ENCODE measurements at places on chromosomes 5 and 9. TPM values are rescaled to one million over a fixed set of nuclear protein-coding genes. Genes with fewer than 3 reads are reported as not detected.

DNA sequence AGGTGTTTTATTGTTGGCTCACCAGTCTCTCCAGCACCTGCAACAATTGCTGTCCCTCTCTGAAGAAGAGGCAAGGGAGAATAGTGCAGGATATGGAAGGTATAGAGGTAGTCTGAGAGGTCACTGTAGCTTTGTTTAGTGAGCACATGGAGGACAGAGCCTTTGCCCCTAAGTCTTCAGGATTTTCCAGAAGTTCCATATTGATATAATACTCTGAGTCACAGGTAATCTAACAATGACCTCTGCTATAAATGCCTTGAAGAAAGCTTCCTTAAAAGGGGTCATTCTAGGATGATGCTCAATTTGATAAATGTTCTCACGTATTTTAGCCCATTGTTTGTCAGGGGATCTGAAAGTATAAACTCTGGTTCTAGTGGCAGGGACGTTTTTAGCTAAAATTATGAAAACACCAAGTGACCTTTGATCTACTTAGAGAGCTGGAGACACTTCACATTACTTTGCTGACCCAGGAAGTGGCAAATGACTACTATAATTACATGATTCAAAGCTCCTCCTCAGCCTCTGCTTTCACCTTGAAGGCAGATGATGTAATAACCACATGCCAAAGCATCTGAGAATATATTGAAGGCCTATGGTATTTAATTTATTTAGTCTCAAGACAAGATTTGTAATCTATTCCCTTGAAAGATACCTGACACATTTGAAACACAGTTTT, 366.9 kb upstream of the NUDT12 start:
- no peaks in the 10 kb centered on the region for H3K36me3 ChIP-seq
- no peaks in the 10 kb centered on the region for H3K27me3 ChIP-seq
- H3K4me3 ChIP-seq: no peak overlapping the region
- DNase-seq: no peak
- no peak overlapping the region for H3K27ac ChIP-seq

GRCh38 chr5:138508958-138509357, 34.1 kb downstream of the ETF1 start:
- no peak overlapping the region for H3K4me3 ChIP-seq
- H3K27ac ChIP-seq: no peak overlapping the region
- H3K4me1 ChIP-seq: no peaks in the 10 kb centered on the region
- H3K27me3 ChIP-seq: no peaks in the 10 kb centered on the region

- H3K36me3 ChIP-seq: no peaks in the 10 kb centered on the region
- no peak overlapping the region for H3K27ac ChIP-seq
- no peaks in the 10 kb centered on the region for H3K27me3 ChIP-seq
- peaks cover 39% of the 10 kb centered on the region for H3K4me1 ChIP-seq
- H3K4me3 ChIP-seq: no peak overlapping the region
- no peak for DNase-seq
Observed at GRCh38 chr5:10556289-10556807, 7.5 kb upstream of the ANKRD33B start.

Gene NR4A3
- 20.1 TPM for total RNA-seq

Gene ITK
- 1.1 TPM for total RNA-seq

Gene SPOCK1
- not detected for total RNA-seq

Gene CFAP77
- total RNA-seq: not detected

All from B cell (primary cell).